Stimulated activated CD4-positive, alpha-beta T cell treated with anti-CD3 and anti-CD28 coated beads, TNF-alpha, amount 100 ng/mL, for 4 hours (primary cell): ENCODE measurements at places on chromosomes 4 and X.

- no peak for DNase-seq
Observed at GRCh38 chr4:123555233-123555806, 158.7 kb downstream of the SPRY1 start.

DNA sequence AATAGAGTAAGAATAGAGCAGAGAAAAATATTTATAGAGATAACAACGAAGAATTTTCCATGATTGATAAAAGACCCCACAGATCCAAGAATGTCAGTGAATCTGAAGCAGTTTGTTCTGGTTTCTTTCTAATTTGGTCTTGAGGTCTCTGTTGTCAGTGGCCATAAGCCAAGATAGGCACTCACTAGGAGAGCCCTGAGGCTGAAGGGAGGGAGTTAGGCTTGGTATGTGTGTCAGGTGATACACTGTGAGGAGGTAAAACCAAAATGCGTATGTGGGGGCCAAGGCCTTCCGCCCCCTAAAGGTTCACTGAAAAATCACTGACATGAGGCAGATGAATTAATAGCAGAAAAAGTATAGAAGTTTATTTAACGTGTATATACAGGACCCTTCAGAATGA, 382.3 kb upstream of the HTR2C start:
- no peak for DNase-seq

DNA sequence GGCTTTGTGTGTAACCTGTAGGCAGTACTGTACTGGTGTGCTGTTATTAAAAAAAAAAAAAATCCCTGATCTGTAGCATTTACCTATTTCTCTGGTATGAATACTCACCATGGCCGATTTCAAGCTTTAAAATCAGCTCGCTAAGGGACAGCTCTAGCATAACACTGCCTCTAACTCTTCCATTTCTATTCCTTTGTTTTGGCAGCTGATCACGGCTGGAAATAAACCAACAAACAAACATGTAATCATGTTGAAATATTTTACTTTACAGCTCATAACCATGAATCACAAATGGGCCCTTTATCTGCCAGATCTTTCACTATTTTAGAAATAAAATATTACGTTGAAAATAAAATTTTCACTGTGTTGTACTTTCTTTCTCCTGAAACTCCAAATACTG, 60.5 kb upstream of the IL15 start:
- DNase-seq: no peak

DNA sequence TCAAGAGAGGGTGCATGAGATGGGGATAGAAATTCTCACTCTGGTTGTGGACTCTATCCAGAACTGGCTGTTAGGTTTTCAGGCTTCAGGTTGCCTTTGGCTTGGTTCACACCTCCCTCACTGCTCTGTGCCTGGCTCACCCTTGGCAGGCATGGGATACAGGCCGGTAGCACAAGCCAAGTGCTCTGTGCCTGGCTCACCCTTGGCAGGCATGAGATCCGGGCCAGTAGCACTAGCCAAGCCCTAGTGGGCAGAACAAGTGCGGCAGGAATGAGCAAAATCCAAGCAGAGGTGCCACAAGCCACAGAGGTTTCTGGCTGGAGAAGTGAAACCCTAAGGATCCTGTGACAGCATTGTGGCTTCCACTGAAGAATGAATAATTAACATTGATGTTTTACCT, 1642.3 kb downstream of the C4orf33 start:
- DNase-seq: no peak
